ENCODE measurements at places on chromosomes 2 and 18.

DNA sequence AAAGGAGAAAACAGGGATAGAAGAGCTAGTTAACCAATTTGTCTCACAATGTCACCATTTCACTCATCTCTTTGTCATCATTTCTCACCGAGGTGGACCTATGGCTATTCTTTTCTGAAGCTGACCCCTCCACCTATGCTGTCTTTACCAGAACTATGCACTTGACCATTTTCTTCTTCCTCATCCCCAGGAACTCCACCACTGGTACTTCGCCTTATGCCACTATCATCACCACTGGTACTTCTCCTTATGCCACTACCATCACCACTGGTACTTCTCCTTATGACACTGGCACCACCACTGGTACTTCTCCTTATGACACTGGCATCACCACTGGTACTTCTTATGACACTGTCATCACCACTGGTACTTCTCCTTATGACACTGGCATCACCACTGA lies 745.8 kb upstream of the CHAC2 start:
- DNase-seq = no peak

DNA sequence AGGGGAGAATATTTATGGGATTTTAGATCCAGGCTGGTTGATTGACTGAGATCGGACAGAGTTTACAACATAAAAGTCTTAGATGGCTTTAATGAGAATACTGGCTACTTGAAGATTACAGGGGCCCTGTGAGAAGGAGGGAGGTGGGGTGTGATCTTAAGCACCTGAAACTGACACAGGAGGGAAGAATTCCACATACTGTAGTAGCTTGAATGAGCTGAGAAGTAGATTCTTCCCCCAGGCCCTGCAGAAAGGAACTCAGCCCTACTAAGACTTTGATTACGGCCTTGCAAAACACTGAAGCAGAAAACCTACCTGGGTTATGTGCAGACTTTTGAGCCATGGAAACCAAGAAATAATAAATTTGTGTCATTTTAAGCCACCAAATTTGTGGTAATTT lies 1062.9 kb upstream of the GYPC start:
- DNase-seq = no peak

GRCh38 chr2:188279093-188279445 lies 12.6 kb upstream of the GULP1 start:
- no peak for DNase-seq

GRCh38 chr2:42877936-42878335 lies 85.6 kb upstream of the HAAO start:
- no peak for DNase-seq

GRCh38 chr2:22253171-22253570 lies 1129.4 kb downstream of the TDRD15 start:
- DNase-seq = no peak

DNA sequence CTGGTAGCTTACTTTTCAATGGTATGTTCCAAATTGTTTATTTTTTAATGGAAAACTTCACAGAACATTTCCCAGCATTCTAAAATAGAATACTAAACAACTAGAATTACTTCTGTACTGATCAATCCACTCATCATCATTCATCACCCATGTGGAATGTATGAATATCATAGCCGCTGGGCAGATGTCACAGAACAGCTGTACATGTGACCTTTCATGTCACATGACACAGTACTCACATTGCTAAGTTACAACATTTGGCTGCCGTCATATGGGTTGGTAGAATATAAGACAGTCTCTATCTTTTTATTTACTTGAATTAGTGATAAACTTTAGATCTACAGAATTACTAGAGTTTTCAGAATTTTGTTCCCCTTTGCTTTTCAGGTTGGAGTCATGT lies 387.6 kb downstream of the ZEB2 start:
- DNase-seq = peak; percentile 84

- DNase-seq = no peak
Observed at GRCh38 chr18:59238385-59238784, 18.4 kb downstream of the GRP start.

DNA sequence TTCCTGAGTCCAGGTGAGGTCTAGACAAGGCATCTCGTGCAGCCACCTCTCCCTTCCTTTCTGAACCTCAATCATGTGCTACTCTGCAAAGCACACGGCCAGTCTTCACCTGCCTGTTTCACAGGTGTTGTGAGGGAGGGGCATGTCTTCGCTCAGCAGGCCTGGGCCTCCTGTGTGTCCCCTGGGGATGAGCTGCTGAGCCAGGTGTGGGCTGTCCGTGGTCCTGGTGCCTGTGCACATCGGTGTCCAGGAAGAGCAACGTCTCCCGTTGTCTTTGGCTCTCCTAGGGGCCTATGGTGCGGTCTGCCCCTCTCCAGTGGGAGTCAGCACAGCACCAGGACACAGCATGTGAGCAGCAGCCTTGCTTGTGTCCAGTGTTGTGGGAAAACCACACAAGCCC lies 16.7 kb downstream of the ARHGEF4 start:
- DNase-seq = no peak
